ENCODE measurements at places on chromosomes 6 and 20.

DNA sequence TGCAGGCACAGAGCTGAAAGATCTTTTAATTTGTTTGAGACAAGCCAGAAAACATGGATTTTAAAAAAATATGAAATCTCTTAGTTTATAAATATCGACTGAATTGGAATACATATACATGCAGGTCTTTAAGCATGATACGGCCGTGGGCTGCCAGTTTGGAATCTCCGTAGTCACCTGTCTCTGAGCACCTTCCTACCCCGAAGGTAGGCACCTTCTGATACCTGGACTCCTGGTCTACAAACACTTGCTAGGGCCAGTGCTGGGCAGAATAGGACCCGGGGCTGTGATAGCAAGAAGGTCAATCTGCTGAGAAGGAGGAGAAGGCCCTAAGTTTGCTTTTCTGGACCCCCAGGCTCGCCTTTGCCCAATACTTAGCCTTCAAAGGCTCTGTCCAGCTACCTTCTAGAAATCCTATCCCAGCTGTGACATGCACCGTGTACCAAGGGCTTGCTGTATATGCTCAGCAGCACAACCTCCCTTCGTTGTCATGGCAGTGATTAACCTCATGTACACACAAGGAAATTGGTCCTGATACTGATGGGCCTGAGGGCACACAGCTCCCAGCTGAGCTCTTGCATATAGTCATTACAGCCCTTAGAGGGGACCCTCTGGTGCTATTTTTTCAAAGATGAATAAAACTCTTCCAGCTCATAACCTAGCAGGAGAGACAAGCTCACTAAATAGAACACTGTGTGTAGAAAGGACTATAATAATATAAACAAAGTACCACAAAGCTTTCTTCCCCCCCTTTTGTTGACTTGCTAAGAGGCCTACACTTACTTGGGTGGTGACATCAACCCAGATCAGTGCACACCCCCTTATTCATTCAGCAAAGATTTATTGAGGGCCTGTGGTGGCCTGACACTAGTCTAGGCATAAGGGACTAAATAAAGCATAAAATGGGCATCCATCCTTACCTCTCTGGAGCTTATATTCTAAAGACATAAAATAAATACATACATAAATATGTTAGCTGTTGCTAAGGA lies 17.7 kb downstream of the SNPH start:
- DNase-seq: no peak

DNA sequence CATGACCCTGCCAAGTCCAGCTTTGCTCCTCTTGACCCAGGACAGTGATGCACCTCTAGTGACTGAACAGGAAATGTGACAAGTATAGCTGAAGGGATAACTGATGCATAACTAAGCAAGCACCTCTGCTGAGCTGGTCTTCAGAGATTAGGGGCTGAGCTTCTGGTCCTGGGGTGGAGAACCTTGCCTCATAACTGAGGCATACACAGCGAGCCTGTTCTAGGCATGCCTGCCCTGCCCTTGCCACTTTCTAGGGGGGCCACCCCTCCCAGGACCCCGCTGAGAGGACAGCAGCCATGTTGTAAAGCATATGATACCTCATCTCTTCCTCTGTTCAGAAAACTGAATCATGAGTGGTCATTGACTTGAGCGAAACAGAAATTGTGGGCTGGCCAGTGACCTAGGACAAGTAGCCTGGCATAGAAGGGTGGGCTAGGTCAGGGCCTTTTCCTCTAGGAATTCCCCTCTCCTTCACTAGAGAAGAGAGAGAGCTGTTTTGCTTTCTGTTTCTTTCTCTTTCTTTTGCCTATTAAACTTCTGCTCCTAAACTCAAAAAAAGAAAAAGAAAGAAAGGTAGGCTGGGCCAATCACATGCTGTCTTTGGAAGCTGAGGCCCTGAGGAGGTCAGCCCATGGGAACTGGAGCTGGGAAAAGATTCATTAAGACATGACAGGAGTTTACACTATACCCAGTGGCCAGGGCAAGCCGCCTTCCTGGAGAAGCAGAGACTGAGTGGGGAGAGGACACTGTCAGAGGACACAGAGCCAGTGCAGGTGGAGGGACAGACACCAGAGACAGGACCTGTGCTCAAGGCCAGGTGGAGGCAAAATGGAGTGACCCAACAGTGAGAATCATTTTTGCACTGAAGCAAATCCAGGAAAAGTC lies 23.1 kb downstream of the ALDH5A1 start:
- DNase-seq: no peak

GRCh38 chr20:32984631-32985354 lies 19.4 kb downstream of the SUN5 start:
- no peak for DNase-seq

DNA sequence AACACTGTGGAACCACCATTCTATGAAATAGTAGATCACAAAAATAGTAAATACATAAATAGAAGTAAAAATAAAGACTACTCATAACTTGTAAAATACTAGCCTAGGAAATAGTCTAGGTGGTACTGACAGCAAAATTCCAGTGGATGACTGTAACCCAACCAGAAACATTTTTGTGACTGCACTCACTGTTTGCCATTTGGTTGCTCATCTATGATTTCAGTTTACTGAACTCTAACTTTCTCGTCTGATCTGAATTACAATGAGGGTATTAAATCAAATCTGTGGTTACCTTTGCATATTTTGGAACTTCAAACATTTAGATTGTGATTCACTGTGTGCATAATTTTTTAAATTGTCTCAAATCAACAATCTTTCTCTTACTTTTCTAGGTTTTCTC lies 151.1 kb downstream of the KHDC1L start:
- DNase-seq: no peak

GRCh38 chr6:2816158-2816557 lies 25.5 kb downstream of the SERPINB1 start:
- DNase-seq: no peak

GRCh38 chr6:43742931-43743632 lies 26.9 kb upstream of the VEGFA start:
- no peak for DNase-seq

DNA sequence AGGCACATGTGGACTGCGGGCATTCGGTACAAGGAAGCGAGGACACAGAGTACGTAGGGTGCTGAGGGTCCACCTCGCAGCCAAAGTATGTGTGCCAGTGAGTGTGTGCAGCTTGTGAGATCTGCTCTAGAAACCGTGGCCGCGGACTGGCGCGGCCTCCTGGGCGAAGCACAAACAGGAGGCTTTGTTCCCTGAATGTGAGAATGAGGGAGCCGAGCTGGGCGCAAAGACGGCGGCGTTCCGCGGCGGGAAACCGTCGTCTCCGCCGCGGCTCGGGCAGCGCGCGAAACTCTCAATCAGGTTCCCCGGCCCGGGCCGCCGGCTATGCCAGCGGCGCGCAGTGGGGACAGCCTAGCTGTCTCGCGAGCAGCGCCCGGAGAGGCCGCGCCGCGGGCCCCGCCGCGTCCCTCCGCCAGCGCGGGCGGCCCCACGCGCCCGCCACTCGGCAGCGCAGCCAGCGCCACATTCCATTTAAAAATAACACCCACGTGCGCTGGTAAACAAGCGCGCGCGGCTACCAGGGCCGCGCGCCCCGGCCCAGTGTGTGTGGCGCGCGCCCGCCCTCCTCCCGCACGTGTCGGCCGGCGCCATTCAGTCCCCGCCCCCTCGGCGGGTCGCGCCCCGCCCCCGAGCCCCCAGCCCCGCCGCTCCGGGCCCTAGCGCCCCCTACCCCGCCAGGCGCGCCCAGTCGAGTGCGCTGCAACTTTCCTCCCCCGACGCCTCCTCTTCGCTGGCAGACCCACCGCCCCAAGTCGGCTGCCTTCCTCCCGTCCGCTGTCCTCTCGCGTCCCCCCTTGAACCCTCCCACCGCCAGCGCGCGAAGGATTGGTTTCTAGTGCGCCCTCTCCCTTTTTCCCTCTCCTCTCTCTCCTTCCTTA lies 3.0 kb upstream of the FOXO3 start:
- DNase-seq: peak; percentile 87

DNA sequence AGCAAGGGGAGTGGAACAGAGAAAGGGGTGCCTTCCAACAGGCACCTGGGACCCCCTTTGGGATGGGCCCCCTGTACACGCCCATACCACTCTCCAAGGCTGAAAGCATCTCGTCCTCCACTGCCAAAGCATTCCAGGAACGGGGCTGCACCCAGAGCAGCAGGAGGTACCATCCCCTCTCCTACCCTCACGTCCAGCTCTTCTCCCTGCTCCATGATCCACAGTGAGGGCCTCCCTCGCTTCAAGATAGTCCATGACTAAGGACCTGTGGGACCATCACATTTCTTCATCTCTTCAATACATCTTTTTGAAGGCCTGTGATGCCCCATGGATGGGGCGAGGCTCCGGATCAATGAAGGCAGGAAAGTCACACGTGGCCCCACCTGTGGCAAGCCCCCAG lies 209.9 kb downstream of the ANKRD60 start:
- DNase-seq: no peak

GRCh38 chr6:113634352-113635163 lies 222.6 kb upstream of the MARCKS start:
- DNase-seq: no peak

- no peak for DNase-seq
Observed at GRCh38 chr20:18165553-18165952, 27.9 kb downstream of the KAT14 start.

GRCh38 chr20:49392745-49393144 lies 89.7 kb downstream of the KCNB1 start:
- DNase-seq: no peak

GRCh38 chr6:161676586-161676985 lies 402.7 kb upstream of the AGPAT4 start:
- DNase-seq: no peak

GRCh38 chr6:89146718-89147700 lies 1.2 kb downstream of the PM20D2 start:
- no peak for DNase-seq

DNA sequence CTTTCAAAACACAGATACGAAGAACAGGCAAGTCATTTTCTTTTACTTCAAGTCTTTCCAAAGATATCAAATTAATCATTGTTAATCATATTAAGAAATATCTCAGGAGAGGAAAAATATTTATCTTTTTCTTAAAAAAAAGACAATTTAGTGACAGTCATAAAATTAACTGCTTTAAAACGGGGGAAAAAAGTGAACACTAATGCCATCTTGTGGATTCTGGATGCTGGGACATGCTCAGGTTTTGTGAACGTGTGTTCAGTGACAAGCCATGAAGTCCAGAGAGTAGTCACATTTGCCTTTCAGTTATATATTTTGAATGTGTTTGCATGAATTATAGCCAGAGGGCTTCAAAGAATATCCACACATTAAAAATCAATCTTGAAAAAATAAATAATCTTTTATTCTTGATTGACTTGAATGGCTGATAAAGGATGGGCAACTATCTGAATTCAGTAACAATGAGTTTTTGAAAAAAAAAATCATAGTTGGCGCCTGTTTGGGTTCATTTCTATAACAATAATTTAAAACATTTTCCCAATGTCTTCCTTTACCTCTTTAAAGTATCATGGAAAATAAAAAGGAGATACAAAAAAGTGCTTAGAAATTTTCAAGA lies 74.7 kb upstream of the NOX3 start:
- DNase-seq: no peak

GRCh38 chr20:64229507-64230061 lies 26.0 kb upstream of the PCMTD2 start:
- DNase-seq: no peak

DNA sequence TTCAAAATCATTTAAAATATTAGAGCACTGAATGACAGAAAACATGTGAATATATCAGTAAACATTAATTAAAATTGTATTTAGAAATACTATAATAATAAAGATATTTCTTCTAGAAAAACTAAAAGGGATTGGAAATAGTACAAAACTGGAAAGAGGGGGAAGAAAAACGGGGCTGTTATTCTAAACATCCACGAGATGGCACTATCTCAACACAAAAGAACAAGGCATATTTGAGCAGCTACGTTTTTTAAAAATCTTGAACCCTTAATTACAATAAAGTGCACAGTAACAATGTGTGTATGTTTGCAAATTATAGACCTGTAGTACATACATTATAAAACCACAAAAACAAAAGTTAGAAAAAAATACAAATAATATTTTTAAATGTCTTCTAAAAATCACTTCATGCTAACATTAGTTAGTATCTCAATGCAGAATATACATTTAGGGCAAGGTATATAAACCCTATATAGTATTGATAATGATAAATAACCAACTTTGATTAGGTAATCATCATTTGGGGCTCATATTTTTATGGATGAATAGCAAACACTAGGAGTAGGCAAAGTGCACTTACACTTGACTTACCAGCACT lies 42.5 kb upstream of the PNISR start:
- DNase-seq: no peak

All from activated CD8-positive, alpha-beta memory T cell treated with anti-CD3 and anti-CD28 coated beads for 24 hours (primary cell).